NCI-H2029 (cell line): ENCODE measurements at places on chromosomes 11 and 22.

DNA sequence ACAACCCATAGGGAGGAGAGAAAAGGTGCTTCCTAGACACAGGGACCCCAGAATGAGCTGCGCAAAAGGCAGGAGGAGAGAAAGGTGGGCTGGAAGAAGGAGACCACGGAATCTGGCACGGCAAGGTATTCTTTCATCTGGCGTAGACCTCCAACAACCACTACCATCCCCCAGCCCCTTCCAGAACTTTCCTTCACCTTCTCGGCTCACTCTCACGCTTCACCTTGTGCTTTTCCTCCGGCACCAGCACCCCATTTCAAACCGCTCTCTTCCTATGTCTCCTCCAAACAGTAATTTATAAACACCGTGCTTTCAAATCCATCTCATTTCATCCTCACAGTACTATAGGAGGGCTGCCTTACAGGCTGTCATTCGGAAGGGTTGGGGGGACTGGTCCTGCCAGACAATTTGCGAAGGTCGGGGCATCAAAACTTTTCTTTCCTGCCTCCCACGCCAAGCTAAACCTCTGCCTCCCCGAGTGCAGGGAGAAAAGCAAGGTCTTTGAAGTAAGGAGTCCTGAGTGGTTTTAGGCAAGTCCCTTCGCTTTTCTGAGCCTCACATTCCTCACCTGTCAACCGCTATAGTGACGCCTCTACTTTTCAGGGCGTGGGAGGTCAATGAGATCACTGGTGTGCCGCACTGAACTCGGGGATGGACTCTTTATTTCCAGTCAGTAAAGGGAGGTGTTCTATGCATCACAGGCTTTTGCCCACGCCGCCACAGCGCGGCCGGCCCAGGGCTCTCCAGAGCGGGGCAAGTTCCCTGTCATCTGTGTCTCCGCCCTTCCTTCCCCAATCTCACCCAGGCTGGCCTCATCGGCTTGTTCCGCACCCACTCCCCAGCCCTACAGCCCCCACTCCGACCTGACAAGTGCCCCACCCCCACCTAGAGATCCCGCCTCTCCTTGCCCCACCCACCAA lies 800 bp downstream of the KCTD21 start:
- DNase-seq = no peak

- DNase-seq = no peak
Measured at GRCh38 chr22:40720538-40721256, 41.4 kb downstream of the MCHR1 start.

- no peak for DNase-seq
Measured at GRCh38 chr11:10474551-10474950, 19.5 kb downstream of the AMPD3 start.

GRCh38 chr11:33699515-33700062 lies 1.0 kb downstream of the C11orf91 start:
- no peak for DNase-seq

DNA sequence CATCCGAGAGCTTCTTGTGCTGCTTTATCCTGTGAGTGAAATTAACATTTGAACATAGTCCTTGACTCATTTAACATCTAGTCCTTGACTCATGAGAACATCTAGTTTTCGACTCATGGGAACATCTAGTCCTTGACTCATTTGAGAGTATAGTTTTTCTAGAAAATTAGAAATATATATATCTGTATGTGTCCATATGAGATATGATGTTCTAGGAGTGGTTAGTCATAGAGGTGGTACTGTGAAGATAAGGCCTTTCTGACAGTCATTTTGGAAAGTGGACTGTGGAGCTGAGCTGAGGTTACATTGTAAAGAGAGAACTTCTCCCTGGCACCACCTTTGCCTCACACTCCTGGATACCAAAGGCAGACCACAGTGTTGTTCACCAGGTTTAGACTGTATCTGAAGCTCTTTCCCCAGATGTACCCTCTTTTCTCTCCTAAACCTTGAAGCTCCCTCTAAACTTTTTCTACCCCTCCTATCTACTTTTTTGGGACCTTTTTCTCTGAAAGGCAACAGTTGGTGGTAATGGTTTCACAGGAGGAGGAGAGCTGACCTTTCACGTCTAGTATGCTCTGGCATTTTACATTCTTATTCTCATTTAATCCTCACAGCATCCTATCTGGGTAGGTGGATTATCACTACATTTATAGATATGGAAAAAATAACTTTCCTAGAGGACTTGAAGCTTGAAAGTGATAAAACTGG lies 67.2 kb downstream of the PPP2R1B start:
- DNase-seq = no peak

GRCh38 chr11:69393865-69394233 lies 87.6 kb upstream of the LINC01488 start:
- no peak for DNase-seq
